ENCODE measurements at places on chromosomes 5 and 9.

DNA sequence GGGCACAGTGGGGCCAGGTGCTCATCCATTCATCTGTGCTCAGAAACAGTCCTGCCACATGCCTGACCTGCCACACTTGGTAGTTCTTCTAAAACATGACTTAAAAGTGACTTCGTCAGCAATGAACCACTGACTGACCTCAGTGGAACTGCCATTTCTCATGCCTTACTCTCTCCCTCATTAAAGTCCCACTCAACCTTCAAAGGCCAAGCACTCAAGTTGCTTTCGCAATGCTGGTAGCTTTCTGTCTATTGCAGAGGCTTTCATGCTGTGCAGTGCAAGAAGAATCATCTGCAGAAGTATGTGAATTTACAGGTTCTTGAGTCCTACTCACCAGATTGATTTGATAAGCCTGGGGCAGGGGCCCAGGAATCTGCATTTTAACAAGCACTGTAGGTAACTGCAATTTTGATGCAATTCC, 23.9 kb downstream of the B4GALT1 start:
- no peak overlapping the region for H3K4me3 ChIP-seq
- H3K27ac ChIP-seq = no peak overlapping the region
- H3K4me1 ChIP-seq = peaks cover 35% of the 10 kb centered on the region
- no peak for DNase-seq
- no peaks in the 10 kb centered on the region for H3K27me3 ChIP-seq
- peaks cover 2% of the 10 kb centered on the region for H3K36me3 ChIP-seq

DNA sequence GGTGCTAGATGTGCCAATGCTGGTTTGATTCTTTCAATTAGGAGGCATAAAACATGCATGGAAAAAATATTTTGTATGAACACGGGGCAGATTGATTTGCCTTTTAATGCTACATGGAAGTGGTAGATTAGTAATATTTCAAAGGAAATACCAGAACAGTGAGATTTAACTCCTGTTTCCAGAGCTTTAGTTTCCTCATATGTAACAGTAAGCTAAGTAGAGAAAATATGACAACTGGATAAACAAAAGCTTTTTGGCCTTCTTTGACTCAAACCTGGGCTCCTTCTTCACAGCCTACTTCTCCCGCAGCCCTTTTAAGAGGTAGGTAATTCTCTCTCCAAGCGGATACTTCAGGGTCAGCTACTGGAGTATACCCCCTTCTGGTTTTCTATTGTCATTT, 254.2 kb upstream of the TRPC7 start:
- peaks cover 5% of the 10 kb centered on the region for H3K4me1 ChIP-seq
- no peak for DNase-seq
- no peaks in the 10 kb centered on the region for H3K27me3 ChIP-seq

DNA sequence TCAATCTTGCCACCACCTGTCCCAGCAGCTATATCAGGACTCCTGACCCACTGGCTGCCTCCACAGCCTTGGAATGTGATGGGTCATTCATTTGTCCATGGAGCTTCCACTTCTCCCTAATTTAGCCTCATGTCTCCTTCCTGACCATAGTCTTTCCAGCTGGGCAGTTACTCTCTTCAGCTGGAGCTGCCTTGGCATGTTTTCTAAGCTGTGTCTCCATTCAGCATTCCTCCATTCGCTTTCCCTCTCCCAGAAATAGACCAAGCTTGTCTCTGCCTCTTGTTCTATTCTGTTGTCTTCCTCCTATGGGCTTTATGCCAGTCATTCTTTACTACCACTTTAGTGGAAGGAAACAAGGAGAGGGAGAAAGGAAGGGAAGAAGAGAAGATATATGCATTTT, 5.3 kb upstream of the CTXN3 start:
- peaks cover 2% of the 10 kb centered on the region for H3K4me1 ChIP-seq
- H3K27ac ChIP-seq = no peak overlapping the region
- no peak overlapping the region for H3K4me3 ChIP-seq
- H3K27me3 ChIP-seq = peaks cover 4% of the 10 kb centered on the region
- DNase-seq = no peak

DNA sequence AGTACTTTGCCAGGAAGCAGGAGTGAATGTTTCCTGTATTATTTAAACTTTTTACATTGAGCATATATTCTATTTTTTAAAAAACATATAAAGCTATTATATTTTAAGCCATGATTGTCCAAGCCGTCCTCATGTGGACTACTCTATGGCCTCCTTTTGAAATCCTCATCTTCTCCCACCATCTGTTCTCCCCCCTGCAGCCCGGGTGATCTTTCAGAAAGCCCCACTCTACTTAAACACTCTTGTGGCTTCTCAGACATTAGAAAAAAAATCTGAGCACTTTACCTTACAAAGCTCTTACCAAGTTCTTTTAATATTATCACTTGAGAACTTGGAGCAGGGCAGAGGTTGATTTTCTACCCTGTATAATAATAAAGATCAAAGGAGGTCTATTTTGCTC, 95.4 kb downstream of the CAVIN4 start:
- H3K36me3 ChIP-seq = no peaks in the 10 kb centered on the region
- H3K4me1 ChIP-seq = no peaks in the 10 kb centered on the region
- no peak overlapping the region for H3K4me3 ChIP-seq
- no peak overlapping the region for H3K27ac ChIP-seq
- DNase-seq = no peak

- DNase-seq = no peak
- peaks cover 34% of the 10 kb centered on the region for H3K27me3 ChIP-seq
- no peaks in the 10 kb centered on the region for H3K4me1 ChIP-seq
- H3K4me3 ChIP-seq = no peak overlapping the region
- no peak overlapping the region for H3K27ac ChIP-seq
Measured at GRCh38 chr5:109590799-109591198, 98.9 kb upstream of the MAN2A1 start.

DNA sequence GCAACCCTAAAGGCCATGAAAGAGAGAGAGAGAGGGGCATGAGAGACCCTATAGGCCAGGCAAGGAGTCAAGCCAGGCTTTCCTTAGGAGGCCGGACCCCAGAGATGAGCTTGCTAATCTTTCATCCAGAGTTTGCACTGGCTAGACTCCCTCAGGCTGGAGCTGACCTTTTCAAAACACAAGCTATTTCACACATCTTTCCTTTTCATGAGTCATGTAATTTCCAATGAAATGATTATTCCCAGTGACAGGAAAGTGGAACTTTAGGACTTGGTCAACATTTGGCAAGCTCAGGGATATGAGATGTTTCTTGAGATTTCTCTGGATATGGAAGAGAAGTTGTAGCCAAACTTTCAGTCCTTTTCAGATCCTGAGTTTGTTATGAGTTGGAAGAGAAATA, 117.7 kb downstream of the TARS1 start:
- no peak overlapping the region for H3K4me3 ChIP-seq
- DNase-seq = no peak
- H3K36me3 ChIP-seq = no peaks in the 10 kb centered on the region
- H3K27me3 ChIP-seq = no peaks in the 10 kb centered on the region

GRCh38 chr9:91362051-91362611, 413 bp upstream of the AUH start:
- H3K4me3 ChIP-seq = peak overlapping the region; percentile 84
- no peak for DNase-seq
- peaks cover 23% of the 10 kb centered on the region for H3K4me1 ChIP-seq

DNA sequence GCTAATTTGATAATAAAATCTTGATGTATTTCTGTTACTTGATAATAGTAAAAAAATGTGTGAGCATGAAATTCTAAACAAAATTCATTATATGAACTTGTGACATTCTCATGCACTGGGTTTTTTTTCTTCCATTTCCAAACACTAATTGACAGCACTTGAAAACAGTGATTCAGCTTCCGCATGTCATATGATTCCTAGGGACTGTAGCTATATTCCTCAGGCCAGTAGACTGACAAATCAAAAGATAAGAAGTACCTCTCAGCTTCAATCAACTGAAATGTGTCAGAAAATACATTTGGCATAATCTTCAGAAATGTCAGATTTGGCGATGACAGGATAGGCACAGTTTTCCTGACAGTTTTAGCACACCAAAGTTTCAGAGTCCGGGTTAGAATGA, 52.5 kb downstream of the EFNA5 start:
- no peak overlapping the region for H3K4me3 ChIP-seq
- H3K27ac ChIP-seq = no peak overlapping the region
- DNase-seq = no peak
- H3K27me3 ChIP-seq = no peaks in the 10 kb centered on the region
- H3K4me1 ChIP-seq = peaks cover 50% of the 10 kb centered on the region

DNA sequence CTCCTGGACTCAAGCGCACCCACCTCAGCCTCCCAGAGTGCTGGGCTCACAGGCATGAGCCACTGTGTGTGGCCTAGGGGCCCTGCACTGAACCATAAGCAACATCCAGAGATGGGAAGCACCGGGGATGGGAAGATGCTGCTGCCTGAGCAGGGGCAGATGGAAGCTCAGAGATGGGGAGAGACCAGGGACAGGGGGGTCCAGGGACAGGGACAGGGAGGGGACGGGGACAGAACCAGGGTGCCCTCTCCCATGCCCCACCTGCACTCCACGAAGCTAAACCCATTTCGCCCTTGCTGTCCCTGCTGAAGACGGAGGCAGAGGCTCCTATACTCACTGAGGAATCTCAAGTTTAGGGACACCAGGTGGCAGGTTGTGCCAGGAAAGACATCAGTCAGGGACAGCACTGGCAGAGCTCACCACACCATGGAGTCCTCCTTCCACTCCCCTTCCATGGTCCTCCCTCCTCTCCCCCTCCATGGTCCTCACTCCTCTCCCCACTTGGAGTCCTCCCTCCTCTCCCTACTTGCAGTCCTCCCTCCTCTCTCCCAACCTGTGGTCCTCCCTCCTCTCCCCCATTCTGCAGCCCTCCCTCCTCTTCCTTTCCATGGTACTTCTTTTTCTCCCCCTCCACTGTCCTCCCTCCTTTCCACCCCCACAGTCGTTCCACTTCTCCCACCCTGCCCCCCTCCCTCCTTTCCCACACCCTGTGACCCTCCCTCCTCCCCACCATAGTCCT, 45.5 kb upstream of the LRRC14B start:
- H3K27me3 ChIP-seq = no peaks in the 10 kb centered on the region
- peaks cover 65% of the 10 kb centered on the region for H3K36me3 ChIP-seq
- no peak overlapping the region for H3K27ac ChIP-seq
- no peak for DNase-seq
